ENCODE measurements at places on chromosomes 16 and 17.

DNA sequence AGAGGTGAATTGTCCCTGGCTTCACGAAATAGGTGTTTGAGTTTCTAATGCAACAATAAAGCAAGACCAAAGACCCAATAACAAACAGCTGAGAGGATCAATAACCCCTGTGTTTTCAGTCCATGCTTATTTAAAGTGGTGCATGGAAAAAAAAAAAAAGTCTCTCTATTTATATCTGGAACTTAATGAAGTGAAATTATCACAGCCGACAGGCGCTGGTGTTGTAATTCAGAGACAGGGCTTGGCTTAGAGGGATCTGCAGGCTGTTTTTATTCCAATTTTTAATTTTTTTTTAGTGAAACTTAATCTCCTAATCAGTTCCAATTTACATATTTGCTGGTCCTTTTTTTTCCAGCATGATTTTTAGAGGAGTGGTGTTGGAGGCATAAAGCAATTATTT is 858.2 kb upstream of the SOX9 start:
- no peak for DNase-seq

GRCh38 chr17:65219124-65219523 is 82.0 kb downstream of the RGS9 start:
- no peak for DNase-seq

DNA sequence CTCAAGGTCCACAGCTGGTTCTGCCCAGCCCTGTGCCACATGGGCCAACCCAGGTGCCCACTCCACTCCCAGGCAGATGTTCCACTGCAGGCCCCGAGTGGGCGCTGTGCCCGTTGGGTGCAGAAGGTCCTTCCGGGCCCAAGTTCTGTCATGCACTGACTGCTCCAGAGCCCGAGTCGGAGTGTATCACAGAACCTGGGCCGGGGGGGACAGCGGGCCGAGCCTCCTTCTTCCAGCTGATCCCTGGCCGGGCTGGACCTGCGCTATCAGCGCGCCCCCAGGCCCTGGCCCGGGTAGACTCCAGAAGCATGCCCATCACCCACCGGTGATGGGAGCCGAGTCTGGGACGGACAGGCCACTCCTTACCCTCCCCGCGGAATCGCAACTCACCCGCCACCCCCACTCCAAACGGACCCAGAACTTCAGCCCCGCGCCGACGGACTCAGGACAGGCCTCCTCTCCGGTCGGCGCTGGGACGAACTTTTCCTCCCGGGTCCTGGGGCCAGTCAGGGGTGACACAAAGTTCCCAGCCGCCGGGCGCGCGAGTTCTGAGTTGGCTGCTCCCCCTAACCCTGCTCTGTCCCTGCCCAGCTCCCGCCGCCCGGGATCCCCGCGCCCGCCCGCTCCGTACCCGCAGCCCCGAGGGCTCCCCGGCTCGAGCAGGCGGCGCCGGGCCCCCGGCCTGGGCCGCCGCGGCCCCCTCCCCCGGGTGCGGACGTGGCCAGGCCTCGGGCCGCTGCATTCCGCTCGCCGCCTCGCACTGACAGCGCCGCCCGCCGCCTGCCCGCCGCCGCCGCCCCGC is at the start of gene COPZ2:
TSS of gene COPZ2 (minus strand) at position 762 of the 802 bp plus-strand sequence. CDS start at position 742, 20 bp downstream.
- peak; percentile 53 for DNase-seq

DNA sequence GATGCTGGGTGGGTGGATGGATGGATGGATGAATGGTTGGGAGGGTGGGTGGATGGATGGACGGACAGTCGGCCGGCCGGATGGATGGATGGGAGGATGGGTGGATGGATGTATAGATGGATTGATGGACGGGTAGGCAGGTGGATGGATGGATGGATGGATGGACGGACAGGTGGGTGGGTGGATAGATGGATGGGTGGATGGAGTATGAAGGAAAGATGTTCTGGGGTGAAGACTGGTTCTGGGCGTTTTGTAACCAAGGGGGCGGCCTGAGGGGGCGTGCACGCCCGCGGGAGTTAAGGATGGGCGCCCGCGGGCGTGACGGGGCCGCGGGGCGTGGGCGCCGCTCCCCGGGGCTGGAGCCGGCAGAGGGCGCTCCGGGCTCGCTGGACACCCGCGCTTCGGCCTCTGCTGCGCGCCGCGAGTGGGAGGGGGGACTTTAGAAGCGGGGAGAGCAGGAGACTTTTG is at the start of gene NECAB2:
TSS of gene NECAB2 (plus strand) at position 407 of the 468 bp plus-strand sequence. CDS start 405 bp downstream, outside the sequence.
- DNase-seq, result no peak

DNA sequence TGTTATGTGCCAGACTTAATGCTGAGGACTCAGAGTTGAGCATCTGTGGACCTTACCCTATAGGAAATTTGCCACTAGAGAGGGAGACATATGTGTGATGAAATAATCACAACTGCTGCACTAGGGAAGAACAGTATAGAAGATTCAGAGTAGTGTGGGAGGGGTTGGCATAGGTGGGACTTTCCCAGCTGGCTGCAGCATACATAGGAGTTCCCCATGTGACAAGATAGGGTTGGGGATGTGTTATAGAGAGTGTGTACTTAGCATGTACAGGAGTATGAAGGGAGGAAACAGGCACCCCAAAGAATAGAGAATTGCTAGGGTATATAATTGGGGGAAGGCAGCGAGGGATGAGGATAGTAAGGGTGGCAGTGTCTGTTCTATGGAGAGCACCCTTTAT is 2.9 kb downstream of the NUP93 start:
- DNase-seq, result no peak

DNA sequence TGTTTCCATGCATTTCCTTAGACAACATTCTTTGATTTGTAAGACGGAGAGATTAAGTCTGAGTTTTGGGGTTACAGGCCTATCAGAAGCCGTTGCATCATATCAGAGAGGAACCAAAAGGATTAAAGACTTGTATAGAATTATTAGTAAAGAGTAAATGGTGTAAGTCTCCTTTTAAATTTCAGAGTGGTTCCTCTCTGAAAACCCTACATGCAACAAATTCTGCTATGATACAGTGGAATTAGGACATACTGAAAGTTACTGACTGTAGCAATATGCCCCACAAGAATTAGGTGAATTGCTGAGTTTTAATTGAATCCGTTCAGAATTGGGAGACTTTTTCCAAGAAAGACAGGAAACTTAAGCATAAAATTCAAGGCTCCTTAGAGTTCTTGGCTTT is 221.6 kb downstream of the FTO start:
- no peak for DNase-seq

- no peak for DNase-seq
These were observed 54.1 kb downstream of the SOCS3 start for GRCh38 chr17:78305801-78306200.
